SW480 (cell line): ENCODE measurements at places on chromosomes 12 and 14.

DNA sequence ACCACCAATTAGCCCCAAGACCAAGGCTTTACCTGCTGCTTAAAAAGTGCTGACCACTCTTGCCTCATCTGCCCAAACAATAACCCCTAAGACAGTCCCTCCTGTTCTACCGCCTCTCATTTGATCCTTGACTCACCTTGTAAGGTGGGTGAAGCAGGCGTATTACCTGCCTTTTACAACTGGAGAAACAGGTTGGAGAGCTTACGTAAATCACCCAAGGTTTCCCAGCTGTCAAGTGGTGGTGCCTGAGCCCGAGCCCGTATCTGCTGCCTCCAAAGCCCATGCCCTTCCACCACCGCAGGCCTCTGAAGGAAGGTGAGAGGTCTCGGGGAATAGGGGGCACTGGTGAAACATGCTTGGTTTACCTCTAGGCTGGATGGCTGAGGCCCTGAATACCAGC is 36.6 kb downstream of the MAX start:
- DNase-seq: no peak

DNA sequence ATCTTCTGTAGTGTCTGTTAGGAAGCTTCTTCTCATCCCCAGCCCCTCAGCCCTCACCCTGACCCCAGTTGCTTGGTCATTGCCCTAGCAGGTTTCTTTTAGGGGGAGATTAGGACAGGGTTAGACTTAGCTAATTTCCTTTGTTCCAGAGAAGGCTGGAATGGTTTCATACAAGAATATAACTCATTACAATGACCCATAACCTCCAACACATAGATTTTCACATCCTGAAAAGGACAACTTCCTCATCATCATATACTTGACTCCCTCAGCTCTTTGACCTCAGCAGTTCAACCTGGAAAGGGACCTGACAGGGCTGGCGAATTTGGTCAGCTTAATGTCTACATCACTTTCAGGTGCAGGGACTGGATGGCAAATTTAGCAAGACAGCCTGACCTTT is 8.0 kb upstream of the BHLHE41 start:
- DNase-seq: no peak

GRCh38 chr12:126488806-126489205 is 1423.6 kb downstream of the AACS start:
- DNase-seq: no peak

- DNase-seq: no peak
Observed at GRCh38 chr12:131091976-131092691, 138.4 kb downstream of the ADGRD1 start.

DNA sequence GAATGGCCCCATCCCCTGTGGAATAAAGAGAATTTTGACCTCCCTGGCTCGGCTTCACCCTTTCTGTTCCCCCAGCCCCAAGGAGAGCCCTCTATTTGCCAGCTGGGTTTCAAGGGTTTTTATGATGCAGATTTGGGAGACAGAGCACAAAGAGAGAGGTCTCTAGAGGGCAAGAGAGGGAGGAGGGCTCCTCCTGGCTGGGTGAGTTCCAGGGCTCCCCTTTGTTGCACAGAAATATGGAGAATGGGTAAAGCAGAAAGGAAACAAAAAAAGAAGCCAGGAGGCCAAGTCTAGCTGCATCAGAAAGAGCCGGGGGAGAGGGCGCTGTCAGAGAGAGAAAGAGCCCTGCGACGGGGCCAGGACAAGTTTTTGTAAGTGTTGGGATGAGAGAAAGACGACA is 319.6 kb upstream of the RTL1 start:
- DNase-seq: no peak

DNA sequence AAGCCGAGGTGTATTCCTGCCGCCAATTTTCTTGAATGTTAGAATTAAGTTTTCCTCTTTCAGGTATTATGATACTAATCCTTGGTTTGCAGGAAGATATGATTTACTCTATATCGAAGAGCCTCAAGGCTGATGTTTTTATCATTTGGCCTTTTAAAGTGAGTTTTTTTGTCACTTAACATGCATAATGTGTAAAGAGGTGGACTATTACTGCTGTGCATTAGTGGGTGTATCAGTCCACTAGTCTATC is 11.1 kb upstream of the TMPO start:
- no peak for DNase-seq

DNA sequence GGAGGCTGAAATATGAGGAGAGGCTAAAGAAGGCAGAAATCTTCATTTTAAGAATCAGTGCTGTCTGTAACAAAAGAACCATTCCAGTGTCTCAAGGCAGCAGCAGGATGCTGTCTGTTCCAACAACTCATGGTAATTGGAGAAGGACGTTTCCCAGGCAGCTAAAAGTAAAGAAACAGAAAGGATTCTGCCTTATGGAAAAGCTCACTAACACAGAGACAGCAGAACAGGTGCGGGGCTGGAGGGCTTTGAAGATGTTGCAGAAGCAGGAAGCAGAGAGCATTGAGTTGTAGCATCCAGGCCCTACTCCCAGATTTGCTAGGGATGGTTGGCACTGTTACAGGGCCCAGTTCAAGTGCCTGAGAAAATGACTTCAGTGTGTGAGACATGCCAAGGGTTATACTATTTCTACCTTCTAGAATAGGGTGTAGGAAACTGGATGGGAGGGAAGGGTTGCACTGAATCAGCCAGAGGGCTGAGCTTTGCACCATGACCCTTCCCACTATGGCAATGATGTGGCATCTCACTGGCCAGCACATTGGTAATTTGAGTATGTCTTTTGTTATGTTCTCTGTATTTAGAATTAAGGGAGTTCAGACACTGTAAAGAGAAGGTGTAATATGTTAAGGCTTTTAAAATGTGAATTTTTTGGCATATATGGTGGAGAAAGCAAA is 160.0 kb upstream of the FBXO33 start:
- DNase-seq: no peak

DNA sequence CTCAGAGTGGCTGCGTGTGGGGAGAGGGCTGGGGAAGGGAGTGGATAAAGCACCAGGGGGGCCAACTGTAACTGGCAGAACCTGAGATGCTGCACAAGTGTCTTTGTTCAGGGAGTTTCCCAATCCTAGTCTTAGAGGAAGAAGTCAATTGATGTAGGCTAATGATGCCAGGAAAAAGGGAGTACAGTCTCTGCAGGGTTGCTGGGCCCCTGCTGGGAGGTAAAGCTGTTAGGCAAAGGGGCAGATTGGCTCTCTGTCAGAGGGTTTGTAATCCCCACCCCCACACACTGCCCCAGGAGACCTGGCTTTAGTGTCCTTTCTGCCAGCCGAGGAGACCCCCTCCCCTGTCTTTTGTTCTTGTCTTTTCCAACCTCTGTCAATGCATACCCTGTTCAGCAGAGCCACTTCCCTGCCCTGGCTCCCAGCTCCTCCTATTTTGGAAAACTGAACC is 178.4 kb downstream of the KCNA5 start:
- DNase-seq: no peak

DNA sequence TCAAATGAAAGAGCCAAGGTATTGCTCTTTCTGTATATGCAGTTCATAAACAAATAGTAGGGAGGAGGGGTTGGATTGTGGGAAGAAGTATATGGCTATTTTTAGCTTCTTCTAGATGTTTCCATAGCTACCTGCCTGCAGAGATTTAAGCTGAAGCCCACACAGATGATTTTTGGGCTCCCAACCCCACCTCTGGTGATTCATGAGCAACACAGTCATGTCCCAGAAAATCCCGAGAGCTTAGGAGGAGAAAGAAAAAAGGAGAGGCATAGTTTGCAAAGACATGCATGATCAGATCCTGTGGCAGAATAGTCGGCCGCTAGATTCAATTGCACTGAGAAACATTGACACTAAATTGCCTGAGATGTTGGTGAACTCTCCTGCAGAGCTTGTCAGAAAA is 13.8 kb downstream of the TESPA1 start:
- DNase-seq: no peak

GRCh38 chr12:11183011-11183410 is 3.7 kb downstream of the TAS2R42 start:
- DNase-seq: no peak

DNA sequence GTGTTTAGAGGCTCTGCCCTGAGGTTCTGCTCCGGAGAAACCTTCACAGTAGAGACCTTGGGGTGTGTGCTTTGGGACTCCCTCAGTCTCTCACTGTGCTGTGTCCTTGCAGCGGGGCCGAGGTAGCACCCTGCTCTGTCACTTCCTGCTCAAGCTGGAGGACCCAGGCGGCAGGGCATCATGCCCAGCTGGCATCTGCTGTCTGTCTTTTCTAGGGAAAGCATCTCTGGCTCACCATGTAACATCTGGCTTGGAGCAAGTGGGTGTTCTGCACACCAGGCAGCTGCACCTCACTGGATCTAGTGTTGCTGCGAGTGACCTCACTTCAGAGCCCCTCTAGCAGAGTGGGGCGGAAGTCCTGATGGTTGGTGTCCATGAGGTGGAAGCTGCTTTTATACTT is 124.5 kb downstream of the ESRRB start:
- no peak for DNase-seq

DNA sequence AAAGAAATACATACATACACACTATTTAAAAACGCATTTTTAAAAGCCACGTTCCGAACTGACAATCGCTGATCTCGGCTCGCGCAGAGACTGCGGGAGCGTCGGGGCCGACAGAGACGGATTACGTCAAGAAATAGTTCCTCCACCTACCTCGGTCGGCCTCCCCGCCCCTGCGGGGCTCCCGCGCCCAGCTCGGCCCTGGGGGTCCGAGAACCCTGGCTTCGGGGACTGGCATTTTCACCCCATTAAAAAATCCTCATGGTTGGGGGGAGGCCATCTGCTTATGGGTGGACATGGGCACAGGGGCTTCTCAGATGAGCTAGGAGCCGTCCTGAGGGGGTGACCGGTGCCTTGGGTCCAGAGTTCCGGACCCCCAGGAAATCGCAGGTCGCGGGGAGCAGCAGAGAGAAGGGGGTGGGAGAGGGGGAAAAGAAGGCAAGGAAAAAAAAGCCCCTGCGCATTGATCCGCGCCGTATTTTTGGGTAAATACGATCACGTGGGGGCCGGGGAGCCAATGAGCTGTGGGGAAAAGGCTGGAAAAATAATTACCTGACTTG is 324 bp upstream of the HOXC9 start:
- DNase-seq: peak; percentile 55

DNA sequence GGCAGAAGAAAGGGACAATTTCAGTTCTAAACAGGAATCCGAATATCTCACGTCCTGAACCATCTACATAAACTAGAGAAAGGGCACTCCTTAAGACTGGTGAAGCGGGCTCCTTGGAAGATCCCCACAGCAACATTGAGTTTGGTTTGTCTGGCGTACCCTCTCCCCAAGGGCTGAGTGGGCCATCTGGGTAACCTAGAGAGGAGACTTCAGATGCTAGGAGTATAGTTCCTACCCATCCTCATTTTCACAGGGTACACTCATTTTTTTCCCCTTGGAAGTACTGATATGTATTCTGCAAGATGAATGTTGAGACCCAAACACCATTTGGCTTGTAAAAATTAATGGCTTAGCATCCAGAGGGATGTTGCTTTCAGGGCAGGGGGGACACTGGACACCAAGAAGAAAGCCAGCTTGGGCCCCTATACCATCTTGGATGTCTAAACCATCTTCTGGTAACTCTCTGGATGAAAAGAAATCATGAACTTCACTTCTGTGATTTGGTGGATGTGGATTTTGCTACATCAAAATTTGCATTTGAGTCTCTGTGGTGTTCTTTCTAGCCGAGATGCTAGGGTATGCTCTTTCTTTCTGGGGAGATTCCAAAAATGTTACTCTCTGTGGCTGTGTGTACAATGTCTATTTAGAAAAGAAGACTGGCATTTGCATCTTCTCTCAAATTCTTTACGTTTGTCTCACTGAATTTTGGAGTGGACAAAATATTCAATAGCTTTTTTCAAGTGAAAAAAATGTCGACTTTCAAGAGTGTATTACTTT is 97.7 kb downstream of the ETV6 start:
- DNase-seq: no peak

DNA sequence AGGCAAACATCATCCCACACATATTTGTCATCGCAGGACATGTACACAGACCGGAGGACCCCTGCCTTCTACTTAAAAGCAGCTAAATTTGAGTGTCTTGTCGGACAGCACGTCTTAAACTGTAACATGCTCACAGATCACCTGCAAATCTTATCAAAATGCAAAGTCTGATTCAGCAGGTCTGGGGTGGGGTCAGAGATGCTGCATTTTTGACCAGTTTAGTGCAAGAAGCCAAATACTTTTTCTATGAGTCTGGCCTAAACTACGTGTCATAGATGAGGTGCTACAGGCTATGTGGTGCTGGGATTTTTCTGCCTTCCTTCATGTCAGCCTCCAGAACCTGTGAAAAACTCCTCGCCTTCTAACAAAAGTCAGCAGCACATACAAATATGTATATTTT is 178.8 kb upstream of the LHX5 start:
- no peak for DNase-seq

- DNase-seq: no peak
Observed at GRCh38 chr14:36014236-36014635, 162.3 kb downstream of the PTCSC3 start.

- peak; percentile 54 for DNase-seq
Observed at GRCh38 chr12:28035500-28035899, 63.0 kb upstream of the PTHLH start.
